ENCODE measurements at places on chromosomes 4 and X.

GRCh38 chr4:148094149-148094548 is 348.1 kb downstream of the NR3C2 start:
- no peak for DNase-seq

GRCh38 chrX:154797006-154797405 is 8.3 kb downstream of the MPP1 start:
- no peak for DNase-seq

- DNase-seq = no peak
These were observed 325.0 kb downstream of the TLL1 start for GRCh38 chr4:166198041-166198440.

DNA sequence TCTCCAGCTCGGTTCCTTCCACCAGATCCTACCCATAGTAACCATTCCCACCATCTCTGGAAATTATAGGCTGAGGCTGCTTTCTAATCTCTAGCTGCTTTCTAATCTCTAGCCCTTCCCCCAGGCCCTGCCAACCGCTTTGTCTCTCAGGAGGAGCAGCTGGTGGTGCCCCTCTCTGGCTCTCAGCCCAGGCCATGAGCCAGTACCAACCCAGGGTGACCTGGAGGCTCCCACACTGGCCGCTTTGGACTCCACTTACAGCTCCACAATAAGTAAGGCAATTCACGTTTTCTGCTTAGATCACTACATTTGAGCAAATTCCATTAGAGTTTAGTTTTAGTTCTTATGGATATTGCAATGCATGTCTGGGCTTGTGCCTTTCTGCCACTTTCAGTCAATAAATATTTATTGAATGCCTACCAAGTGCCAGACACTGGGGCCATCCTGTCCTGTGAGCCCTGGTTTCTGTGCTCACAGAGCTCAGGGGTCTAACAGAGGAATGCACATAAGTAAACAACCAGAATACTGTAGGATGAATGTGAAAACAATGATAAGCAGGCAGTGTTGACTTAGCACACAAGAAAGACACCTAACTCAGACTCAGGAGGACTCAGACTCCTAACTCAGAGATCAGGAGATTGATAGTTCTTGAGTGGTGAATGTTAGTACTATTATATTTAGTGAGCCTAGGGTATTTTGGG is 38.9 kb downstream of the SMC1A start:
- DNase-seq = no peak

DNA sequence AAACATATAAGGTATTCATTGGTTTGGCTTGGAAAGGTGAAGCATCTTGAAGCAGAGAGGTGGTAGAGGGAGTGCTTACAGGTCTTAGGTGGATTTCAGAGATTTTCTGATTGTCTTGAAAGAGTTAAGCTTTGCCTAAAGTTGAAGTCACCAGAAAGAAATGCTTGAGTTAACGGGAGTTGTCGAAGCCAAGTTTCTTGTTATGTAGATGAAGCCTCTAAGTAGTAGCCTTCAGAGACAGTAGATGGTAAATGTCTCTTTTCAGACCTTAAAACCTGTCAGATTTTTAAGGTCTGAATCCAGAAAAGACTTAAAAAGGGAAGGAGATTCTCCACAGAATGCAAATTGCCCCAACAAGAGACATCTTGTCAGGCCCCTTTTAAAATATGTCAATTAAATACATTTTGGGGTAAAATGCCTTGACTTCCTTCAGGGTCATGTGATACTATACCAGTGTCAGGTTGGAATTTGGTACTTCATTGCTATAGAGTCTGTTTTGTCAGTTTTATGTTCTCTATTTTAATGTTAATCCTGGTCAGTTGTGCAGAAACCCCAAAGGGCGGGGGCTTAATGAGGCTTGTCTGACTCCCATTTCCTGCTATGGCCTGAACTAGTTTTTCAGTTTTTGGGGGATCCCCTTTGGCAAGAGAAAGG is 81.0 kb downstream of the PCDH18 start:
- DNase-seq = no peak

- DNase-seq = no peak
These were observed 89.8 kb downstream of the UCHL1 start for GRCh38 chr4:41346306-41347061.

DNA sequence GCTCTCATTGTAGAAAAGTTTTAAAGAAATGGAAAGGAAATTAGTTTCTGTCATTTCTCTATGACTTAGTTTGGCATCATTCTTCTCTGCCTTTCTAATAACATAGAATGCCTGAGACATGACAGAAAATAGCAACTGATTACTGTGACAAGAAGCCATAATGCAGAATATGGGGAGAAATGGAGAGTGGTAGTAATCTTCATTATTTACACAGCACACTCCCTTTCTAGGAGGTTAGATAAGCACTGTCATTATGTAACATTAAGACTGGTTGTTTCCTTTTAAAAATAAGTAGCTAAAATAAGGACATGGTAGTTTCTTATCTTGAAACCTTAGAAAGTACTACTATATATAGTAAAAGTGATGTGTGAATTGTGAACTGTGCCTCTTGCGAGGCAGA is 1227.9 kb upstream of the PABPC4L start:
- no peak for DNase-seq

DNA sequence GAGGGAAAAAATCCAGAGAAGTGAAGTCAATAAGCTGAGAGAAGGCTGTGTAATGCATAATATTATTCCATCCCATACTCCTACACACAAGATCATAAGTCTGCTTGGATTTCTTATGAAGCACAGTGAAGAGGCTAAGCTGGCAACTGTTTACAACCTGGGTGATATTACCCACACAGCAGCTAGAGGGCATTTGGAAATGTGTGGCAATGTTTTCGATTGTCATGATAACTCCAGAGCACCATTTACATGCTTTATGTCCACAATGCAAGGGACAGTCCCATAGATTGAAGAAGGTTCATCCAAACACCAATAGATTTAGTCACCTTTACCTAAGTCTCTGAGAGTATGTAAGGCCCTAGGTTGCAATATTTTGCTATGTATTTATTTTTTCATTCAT is 412.2 kb downstream of the PPP3CA start:
- DNase-seq = no peak

DNA sequence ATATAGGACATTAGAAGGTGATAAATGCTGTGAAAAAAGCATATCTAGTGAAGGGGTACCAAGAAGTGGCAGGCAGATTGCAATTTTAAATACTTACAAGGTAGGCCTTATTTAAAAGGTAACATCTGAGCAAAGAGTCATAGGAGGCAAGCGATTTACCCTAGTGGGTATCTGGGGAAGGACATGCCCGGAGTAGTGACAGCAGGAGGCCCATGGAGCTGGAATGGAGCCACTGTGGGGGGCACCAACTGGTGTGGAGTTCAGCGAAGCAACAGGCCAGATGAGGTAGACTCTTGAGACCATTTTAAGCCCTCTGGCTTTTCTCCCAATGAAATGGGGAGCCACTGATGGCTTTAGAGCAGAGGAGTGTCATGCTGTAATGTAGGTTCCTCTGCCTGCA is 37.3 kb downstream of the SEC24D start:
- no peak for DNase-seq

GRCh38 chr4:53981567-53981966 is 82.8 kb downstream of the CHIC2 start:
- no peak for DNase-seq

GRCh38 chrX:40663880-40664630 is 16.7 kb upstream of the CXorf38 start:
- DNase-seq = no peak

DNA sequence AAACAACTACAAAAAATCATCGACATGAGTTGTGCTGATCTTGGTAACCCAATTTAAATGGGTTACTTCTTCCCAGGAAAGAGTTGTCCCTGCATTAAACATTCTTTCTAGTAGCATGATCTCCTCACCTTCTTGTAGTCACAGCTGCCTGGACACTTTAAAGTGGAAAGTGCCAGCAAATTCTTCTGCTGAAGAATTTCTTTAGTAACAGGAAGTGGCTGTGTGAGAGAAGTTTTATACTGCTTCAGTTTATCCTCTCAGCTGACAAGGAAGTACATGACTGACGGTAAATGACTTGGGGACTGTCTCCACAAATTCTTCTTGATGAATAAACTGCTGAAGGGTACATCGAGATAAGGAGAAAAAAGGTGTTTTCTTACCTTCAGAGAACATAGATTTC is 18.2 kb upstream of the TNIP3 start:
- DNase-seq = no peak

DNA sequence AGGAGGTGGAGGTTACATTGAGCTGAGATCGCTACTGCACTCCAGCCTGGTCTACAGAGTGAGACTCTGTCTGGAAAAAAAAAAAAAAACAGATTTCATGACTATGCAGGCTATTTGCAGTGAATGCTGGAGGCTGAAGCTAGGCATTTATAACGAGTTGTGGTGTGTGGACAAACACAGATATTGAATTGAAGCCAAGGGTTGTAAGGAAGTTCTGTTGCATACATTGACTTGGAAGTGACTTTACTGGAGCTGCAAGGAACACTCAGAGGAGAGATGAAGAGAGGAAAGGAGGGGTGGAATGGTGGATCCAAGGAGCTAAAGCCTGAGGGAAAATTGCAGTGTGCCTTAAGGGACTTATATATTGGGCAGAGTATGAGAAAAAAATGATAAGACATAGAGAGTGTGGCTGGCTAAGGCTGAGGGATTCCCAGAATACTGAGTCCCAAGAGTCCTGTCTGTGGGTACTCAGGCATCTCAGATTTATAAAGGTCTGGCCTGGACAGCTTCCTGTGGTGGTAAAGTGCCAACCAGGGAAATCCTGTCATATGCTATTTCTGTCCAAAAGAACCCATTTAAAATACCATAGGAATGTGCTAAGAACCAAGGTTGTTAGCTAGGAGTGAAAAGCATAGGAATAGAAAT is 87.8 kb upstream of the GUCY1A1 start:
- DNase-seq = no peak

- DNase-seq = no peak
These were observed 97.1 kb downstream of the IQCM start for GRCh38 chr4:149718500-149718899.

DNA sequence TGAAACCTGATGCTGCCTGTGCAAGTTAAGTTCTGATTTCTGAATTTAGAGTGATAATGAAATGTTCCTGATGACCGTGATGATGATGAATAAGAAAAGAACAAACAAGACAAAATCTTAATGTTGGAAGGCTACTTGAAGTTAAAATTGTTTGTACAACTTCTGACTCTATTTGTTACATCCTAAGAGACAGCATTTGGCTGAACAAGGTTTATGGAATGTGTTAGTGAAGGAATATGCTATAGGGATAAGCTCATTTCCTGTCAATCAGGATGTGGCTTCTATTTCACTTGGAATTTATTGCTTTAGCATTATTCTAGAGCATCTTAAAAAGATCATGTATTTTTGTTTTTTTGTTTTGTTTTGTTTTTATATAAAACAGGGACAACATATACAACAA is 267.5 kb downstream of the FAT4 start:
- DNase-seq = no peak

Data from stimulated activated CD4-positive, alpha-beta T cell treated with anti-CD3 and anti-CD28 coated beads, Interleukin-2, amount 100 ng/mL, for 48 hours (primary cell).